Head of caudate nucleus (tissue), 42 donors: ENCODE measurements at places on chromosomes 12 and 14.

GRCh38 chr12:104619305-104619704, 162.6 kb downstream of the CHST11 start:
- no peak for DNase-seq

DNA sequence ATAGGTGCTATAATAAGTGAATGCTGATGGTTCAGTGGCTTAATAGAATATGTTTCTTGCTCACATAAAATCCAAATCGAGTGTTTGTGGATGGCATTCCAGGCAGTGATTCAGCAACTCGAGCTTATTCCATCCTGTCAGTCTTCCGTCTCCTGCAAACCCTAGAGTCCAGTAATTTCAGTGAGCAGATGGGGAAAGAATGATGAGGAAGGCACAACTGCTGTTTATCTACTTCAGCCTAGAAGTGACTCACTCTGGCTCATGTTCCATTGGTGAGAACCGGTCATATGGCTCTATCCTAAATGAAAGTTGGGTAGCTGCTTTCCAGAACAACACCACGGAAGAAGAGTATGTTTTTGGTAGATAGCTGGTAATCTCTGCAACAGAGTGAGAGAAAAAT, 421.8 kb upstream of the PDE3A start:
- DNase-seq: no peak

GRCh38 chr14:106605548-106606448, 1079.4 kb downstream of the TMEM121 start:
- no peak for DNase-seq

DNA sequence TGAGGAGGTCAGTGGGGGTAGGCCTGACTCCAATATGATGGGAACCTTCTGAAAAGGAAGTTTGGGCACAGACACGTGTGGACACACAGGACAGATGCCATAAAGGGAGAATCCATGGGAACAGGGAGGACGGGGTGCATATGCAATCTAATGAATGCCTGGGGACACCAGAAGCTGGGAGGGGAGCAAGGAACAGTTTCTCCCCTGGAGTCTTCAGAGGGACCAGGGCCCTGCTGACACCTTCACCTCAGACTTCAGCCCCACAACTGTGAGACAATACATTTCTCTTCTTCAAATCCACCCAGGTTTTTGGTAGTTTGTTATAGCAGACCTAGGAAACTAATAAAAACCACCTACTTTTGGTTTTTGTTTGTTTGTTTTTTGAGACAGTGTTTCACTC, 35.2 kb upstream of the CLIP1 start:
- no peak for DNase-seq

DNA sequence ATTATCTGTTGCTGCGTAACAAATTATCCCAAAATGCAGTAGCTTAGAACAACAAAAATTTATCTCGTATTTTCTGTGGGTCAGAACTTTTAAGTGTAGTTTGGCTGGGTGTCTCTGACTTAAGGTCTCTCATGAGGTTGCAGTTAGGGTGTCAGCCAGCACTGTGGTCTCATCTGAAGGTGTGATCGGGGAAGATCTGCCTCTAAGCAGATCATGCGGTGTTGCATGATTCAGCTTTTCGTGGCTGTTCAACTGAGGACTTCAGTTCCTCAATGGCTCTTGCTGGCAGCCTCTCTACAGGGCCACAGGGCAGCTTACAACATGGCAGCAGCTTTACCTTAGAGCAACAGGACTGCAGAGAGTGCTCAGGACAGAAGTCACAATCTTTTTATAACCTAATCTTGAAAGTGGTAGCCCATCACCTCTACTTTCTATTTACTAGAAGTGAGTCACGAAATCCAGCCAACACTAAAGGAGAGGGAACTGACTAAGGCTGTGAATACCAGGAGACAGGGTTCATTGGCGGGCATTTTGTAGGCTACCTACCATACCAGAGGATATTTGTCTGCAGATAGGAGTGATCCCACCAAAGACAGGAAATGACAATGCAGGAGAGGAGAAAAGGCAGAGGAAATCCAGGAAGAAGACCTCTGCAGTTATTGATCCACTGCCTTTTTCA, 1.8 kb upstream of the TMPRSS12 start:
- DNase-seq: no peak

DNA sequence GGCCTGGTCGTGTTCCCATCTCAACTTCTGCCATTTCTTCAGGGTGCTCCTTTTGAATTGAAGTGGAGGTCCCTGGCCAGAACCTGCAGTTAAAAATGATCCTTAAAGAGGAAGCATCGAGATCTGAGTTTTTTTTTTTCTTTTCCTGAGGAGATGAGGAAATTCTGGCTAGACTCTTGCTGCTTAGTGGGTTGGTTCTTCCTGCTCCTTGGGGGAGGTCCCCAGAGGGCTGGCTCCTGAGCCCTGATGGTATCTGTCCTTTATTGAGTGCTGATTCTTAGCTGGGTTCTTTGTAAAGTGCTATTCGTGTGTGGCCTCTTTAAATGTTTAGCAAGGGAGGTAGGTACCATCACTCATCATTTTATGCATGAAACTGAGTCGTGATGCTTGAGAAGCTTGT, 11.7 kb downstream of the PELI2 start:
- DNase-seq: no peak

GRCh38 chr12:102465762-102466560, 14.4 kb downstream of the IGF1 start:
- DNase-seq: no peak

DNA sequence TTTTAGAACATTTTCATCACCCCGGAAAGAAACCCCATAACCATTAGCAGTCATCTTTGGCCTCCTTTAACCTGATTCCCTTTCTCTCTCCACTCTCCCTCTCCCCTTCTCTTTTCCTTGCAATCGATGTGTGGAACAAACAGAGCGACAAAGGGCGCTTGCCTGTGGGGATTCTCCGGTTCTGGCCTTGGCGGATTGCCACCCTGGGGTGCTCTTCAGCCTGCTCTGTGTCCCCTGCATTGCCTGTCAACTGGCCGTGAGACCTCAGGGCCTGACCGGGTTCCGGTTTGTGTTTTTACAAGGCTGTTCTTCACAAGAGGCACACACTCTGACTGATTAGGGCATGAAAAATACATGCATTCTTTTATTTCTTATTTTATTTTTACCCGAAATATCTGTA, 27.8 kb downstream of the LRTM2 start:
- DNase-seq: no peak

GRCh38 chr14:68924186-68925158, 54.6 kb downstream of the ACTN1 start:
- DNase-seq: no peak

- DNase-seq: no peak
These were observed 226.6 kb upstream of the EGLN3 start for GRCh38 chr14:34177466-34177865.

GRCh38 chr14:93005838-93006237, 82.9 kb downstream of the CHGA start:
- DNase-seq: peak; percentile 63

- no peak for DNase-seq
These were observed 51.4 kb downstream of the BORCS5 start for GRCh38 chr12:12408265-12408690.

DNA sequence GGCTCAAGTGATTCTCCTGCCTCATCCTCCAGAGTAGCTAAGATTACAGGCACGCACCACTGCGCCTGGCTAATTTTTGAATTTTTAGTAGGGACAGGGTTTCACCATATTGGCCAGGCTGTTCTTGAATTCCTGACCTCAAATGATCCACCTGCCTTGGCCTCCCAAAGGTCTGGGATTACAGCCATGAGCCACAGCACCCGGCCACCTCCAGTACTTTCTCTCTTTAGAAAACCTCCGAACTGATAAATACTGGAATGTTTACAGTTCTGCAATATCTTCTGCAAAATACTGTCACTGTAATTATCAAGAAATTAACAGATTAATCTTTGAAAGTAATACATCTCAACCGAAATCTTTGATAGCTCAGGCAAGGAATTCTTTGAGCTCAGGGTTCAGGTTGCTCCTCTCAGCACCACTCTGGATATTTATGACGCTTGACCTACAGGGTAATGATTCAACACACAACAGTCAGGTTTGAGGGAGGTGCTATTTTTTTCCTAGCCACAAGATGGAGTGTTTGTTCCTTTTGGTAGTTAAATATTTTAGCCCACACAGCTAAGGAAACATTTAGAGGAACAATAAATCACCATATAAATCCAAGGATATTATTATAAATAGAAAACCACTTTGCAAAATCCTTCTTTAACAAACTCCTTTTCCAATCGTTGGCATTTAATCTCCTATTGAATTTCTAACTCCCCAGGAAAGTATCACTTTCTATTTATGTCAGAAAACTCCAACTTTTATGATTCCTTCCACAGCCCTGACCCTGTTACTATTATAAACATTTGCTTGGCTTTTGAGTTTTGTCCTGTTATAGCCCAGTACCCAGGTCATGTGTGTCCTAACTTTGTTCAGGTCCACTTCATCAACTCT, 48.6 kb upstream of the GTF2A1 start:
- no peak for DNase-seq

DNA sequence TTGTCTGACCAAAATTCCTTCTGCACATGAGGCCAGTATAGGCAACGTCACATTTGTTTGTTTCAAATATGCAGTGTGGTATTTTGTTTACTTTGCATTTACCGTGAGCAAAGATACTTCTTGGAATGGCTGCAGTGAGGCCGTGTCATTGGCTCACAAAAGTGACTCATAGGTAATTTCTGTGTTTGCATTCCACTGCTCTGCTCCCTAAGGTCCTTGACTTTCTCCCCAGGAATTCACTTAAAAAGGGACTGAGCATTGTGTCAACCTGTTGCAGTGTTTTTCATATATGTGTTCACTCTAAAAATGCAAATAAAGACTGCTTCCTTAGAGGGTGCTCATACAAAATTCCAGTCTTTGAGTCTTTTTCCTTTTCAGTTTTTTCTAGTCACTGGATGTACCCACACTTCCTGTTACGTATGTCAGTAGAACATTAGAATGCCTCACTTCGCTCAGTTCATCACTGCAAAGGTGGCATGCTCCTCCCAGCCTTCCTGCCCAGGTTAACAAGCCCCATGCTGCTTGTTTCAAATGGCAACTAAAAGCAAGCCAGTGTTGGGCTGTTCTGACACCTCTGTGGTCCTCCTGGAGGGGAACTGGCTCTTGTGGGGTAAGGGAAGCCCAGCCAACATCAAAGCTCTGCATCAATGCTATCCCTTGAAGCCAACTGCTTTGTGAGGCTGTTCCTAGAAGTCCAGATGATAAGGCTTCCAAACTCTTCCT, 9.1 kb downstream of the C12orf76 start:
- no peak for DNase-seq

GRCh38 chr14:65915125-65915524, 502.6 kb downstream of the FUT8 start:
- no peak for DNase-seq

- no peak for DNase-seq
These were observed at the start of gene NOVA1 for GRCh38 chr14:26597589-26598080. Gene NOVA1, minus strand, starts transcription at chr14:26598033. Its CDS starts 597 bp downstream, at chr14:26597436.

- no peak for DNase-seq
These were observed 100.1 kb upstream of the DIO3 start for GRCh38 chr14:101460986-101461750.

GRCh38 chr12:43969882-43970281, 134.0 kb downstream of the TMEM117 start:
- DNase-seq: no peak

DNA sequence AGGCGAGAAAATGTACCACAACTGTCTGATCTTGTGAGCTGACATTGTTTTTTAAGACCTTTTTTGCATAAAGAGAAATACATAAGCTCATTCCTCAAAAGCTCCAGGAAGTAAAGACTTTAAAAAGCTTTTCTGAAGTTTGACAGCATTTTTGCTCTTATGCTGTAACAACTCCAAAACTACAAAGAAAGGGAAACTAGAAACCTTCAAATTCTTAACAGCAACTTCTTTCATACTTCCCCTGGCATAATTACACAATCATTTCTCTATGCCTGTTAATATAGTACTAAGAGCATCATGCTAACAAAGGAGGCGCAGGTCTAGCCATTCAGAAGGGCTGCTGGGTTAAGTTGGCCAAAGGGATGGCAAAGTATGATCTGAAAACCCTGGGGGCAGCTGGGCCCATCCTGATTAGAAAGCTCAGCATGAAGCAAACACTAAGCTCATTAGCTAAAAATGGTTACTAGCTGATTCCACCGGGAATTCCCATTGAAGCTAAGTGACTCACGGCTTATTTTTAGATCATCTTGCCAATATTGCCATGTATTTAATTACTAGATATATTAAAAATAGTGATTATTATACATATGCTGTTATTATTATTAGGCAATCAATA, 26.1 kb upstream of the ANP32D start:
- no peak for DNase-seq

DNA sequence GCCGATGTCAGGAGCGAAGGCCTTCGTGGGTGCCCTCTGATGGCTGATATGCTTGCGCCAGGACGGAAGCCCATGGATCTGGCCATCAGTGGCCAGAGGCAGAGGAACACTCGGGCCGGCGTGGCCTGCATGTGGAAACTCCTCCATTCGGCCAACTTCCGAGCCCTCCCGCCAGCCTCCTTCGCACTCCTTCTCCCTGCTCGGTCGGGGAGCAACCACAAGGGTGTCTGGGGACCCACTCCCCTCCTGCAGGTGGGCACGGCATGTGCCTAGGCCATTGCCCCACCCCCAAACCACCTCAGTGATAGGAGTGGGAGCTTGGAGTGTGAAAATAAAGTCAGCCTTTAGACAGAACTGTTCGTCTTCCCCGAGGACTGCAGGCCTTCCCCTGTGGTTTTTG, 231.3 kb downstream of the BCL11B start:
- no peak for DNase-seq

DNA sequence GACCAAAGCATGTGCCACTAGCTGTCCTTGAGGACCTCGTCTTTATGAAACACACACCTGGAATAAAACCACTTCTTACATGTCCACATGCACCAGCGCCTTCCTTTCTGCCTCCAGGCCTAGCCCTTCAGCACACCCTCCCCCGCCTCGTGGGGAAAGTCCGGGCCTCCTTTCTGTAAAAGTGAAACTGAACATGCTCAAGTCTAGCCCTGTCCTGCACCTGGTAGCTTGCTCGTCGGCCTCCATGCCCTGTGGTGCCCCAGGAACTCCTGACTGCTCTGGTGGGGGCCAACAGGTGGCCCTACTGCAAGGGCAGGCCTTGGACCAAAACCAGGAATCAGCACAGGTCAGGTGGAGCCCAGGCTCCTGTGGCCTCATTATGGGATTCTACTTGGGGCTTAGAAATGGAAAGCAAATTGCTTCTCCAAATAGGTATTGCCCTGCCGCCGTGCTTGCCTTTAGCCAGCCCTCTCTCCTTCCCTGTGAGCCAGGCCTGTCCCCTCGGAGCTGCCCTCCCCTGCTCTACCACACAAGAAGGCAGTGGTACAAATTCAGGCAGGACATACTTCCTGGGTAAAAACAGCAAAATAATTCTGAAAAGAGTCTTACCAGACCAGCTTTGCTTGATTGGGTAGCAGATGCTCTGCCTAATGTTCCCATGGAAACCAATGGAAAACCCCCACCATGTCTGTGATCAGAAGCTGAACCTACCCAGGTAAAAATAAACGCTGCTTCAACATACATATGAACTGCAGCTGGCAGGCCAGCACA, 43.5 kb downstream of the ERH start:
- DNase-seq: no peak

DNA sequence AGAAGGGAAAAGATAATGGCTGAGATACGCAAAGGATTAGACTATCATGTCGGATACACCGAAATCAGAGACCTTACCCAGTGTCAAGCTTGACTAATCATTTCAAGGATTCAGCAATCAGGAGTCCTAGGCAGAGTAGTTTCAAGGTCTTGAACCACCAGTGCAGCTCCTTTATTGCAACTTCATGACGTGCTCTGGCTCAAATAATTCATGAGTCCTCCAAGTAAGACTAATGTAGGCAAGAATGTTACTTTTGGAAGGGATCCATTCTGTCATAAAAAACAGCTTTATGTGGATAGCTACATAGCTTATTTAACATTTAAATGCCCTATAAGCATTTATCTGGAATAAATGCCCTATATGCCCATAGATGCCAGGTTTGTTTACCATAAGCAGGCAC, 123.2 kb downstream of the LMO3 start:
- no peak for DNase-seq

GRCh38 chr14:22850944-22851764, 14.8 kb downstream of the MMP14 start:
- peak; percentile 74 for DNase-seq
